RWPE2 (cell line): ENCODE measurements at places on chromosomes 3 and 15.

DNA sequence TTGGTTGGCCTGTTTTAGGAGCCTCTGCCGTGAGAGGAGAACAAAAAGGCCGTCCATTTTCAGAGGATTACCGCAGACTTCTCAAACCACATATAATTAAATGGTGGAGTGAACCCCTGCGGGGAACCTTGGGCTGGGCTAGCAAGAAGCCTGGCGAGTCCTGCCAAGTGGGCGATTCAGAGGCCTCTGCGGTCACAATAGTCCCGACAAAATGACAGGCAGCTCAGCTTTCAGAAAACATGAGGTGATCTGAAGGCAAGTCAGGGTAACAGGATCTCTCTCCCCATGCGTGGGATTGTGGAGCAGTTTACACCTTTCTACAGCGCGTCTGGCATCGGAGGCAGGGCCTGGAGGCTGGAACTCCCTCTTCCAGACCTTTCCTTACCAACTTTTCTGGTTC is 134.8 kb downstream of the ASB7 start:
- DNase-seq: no peak

DNA sequence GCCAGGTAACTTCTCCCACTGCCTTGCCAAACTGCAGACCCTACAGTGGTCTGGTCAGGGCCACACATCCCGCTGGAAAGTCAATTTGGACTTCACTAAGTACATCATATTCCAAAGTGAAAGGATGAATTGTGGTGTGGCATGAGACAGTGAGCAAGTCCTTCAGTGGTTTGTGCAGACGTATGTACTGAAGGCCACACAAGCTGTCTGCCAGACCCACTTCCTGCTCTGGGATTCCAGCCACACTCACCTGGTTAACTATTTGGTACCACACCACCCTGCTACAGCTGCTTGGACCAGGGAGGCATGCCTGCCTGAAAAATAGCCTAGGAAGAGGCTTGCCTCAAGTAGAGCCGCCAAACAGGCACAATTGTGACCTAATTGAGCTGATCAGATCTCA is 94.1 kb upstream of the STRIT1 start:
- no peak for DNase-seq

GRCh38 chr3:169334991-169335390 is 328.5 kb downstream of the MECOM start:
- no peak for DNase-seq

- no peak for DNase-seq
These were observed 9.4 kb downstream of the CLSTN2 start for GRCh38 chr3:139944256-139944910.

DNA sequence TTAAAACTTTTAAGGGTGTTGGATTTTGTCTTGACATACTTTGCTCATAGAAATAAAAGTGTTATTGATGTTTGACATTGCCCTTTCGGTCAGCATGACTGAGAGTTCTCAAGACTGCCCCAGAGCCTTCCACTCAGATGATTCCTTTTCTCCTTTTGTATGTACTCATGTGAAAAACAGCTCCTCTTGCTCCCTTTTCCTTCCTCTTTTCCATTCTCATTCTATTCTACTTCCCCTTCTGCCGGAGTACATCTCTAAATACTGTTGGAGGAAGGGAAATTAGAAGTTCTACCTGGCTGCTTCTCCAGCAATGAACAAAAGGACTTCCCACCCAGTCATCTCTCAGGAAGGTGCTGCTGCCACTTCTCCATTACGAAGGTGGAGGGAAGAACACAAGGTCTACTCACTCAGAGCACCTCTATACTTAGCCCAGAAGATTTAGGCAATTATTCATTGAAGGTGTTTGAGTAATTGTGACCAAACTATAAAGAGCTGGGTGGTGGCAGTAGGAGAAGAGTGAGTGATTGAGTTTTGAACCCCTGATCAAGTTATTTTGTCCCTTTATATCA is 163.8 kb upstream of the MBNL1 start:
- DNase-seq: no peak

- peak; percentile 70 for DNase-seq
These were observed 129.0 kb downstream of the RPL22L1 start for GRCh38 chr3:170740726-170741591.

- no peak for DNase-seq
These were observed 159.8 kb upstream of the TSC22D2 start for GRCh38 chr3:150248116-150248887.

GRCh38 chr3:11390411-11391131 is 118.4 kb downstream of the ATG7 start:
- DNase-seq: no peak

DNA sequence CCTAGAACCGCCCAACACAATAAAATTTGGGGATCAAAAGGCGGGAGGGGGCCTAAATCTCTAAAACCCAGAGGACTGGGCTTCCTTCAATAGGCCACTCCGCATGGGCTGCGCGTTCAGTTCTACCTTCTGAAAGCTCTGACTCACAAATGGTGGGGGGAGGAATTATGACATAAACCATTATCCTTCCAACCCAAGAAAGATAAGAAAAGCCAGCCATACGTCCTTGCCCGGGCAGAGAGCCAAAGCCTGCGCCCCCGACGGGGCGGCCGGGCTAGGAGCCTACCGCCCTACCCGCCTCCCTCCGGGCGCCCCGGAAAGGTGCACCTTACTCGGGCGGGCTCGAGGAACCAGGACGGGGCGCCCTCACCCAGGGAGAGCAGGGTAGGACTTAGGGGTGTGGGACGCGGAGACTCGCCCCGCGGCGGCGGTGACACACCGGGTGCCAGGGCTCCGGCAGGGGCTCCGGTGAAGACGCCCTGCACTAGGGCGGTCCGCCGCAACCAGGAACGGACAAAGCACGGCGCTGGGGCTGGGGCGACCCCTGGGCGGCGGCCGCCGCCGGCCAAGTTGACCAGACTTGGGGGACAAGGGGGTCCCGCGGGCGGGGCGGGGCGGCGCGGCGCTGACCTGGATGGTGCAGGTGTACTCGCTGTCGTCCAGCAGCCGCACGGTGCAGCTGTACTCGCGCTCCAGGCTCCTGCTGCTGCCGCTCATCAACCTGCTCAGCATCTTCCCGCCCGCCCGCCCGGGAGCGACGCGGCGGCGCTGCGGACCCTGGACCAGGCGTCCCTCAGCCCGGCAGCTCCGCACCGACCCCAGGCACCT is 534 bp downstream of the FRMD5 start:
- DNase-seq: peak; percentile 86

- DNase-seq: no peak
These were observed 22.7 kb upstream of the SH3BP5 start for GRCh38 chr3:15355086-15355485.

- no peak for DNase-seq
These were observed 77.7 kb downstream of the USP13 start for GRCh38 chr3:179730506-179730905.
